GM10248 (cell line): ENCODE measurements at places on chromosomes 6 and 20.
A peak's percentile ranks its signal among the peaks of the same experiment; 100 is the strongest.

- no peak for DNase-seq
Measured at GRCh38 chr20:38245753-38246152, 14.8 kb downstream of the KIAA1755 start.

DNA sequence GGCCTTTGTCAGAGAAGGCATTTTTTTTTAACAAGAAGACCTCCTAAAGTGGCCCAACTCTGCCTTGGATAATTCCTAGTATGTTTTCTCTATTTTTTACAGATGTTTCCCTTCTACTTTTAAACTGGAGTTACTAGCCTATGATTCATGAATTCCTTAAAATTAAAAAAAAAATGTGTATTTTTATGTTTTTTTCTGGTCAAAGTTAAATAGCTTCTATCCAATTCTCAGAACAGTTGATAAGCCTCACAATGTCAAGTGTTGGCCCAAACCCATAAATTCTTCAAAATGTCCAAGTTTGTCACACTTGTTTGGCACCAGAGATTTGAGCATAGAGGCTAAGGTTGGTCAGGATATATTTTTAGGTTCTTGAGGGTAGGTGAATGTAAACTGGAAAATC is 64.0 kb downstream of the JAG1 start:
- no peak for DNase-seq

DNA sequence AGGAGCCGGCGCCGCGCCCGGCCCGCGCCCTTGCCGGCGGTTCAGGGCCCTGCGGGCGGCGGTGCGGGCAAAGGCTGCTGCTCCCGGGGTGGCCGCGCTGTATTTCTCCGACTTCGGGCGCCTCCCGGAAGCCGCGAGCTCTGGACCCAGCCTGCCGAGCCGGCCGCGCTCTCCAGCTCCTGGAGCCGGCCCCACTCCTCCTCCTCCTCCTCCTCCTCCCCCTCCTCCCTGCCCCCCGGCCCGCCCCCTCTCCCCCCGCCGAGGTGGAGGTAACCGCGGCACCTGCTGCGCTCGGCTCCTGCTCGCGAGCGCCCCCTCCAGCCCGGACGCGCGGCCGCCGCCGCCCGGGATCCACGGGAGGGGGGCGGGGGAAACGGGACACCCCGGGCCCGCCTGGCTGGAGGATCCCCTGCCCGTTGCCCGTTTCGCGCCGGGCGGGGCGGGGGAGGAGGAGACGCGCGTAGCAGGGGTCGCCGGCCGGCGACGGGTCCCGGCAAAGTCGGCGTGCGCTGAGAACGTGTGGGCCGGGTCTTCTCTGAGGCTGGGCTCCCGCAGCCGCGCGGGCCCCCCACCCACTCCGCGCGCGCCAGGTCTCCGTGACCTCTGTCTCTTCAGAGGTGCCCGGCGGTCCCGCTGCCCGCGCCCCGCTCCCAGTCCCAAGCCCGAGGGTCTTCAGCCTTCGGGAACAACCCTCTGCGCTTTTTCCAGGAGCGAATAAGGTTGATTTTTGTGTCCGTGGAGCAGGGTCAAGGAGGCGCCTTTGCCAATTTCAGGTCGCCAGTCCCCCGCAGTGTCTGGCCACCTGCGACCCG is at the start of gene SLC22A23:
TSS of gene SLC22A23 (minus strand) at position 153 of the 812 bp plus-strand sequence. CDS start 491 bp downstream, outside the sequence.
- DNase-seq: peak; percentile 90

DNA sequence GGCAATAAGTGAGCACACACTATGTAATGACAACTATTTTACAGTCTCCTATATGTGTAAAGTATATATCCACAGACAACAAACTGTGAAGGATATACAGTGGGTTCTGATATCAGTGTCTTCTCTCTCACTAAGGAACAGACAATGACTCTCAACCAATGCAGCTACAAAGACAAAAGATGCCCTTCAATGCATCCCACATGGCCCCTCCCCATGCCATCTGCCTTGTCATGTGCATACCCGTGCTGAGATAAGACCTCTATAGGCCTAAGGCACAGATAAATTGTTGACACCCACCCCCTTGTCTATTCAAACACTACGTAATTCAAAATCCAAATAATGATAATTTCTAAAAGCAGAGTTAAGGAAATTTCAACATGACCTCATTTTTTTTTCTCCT is 1123.5 kb upstream of the MAP3K7 start:
- no peak for DNase-seq

DNA sequence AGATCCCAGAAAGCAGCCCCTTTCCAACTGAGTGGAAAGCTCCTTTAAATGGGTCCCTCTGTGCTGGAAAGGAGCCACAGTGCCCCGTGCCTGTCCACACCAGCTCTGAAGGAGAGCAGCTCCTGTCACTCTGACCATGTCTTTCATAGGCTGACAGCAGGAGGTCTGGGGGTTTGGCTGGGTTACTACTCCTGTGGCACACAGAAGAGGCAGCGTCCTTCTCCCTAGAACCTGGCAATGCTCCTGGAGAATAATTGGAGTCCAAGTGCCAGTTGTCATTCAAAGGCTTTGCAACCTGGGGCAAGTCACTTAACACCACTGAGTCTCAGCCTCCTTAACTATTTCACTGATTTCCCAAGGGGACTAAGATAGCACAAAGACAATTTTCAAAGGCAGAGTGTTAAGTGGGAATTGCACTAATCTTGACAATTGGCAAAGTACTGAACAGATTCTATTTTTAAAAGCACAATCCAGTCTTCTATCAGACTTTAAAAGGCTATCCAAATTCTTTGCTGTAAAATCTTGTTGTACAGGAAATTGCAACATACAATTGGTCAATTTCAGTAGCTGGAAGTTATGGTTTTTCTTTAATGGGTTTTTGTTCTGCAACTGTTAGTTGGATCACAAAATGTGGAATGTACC is 457.2 kb downstream of the KIF16B start:
- no peak for DNase-seq

DNA sequence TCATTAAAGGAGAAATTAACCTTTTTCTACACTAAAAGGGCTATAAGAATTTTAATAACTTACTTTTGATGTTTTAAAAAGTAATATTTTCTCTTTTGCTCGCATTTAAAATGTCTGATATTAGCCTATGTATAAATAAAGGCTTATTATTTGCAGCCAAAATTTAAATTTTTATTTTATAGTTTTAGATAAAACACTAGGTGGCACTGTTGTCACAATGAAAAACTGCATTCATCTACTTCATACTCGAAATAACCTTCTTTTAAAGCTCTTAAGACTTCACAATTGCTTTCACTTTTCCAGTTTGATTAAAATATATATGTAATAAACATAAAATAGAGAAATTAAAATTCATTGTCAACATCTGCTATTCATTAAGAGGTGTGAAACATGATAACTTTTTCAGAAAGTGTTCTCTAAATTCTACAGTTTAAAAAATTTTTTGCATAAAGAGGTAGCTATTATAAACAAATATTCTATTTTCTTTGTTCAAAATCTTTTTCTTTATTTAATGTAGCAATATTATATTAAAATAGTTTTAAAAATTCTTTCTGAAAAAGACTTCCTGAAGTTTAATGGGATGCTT is 78.8 kb upstream of the DEFB112 start:
- no peak for DNase-seq

DNA sequence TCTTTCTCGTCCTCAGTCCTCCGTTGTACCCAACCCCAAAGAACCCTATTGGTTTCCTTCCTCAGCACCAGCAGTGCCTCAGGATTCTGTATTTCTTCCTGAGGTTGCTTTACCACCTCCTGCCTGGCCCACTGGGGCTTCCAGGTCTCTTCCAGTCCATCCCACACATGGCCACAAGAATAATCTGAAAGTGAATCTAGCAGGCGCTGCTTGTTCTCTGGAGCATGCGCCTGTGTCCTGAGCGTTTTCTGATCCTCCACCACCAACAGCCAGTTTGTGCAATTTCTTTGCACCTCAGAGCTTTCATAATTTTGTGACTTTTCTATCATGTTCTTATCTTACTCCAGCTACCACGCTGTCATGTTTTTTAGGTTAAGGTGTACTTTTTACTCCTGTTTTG is 11.6 kb upstream of the HSP90AB1 start:
- DNase-seq: no peak
